Mammary microvascular endothelial cell (primary cell): ENCODE measurements at places on chromosomes 1 and 21. TPM values are rescaled to one million over a fixed set of nuclear protein-coding genes. Genes with fewer than 3 reads are reported as not detected.

IL19 gene
- not detected in 2 replicates for total RNA-seq

DENND2D gene
- 0.20 and 0.73 TPM in 2 replicates for total RNA-seq

BCAN gene
- not detected in 2 replicates for total RNA-seq

PROX1 gene
- 4.6 and 5.2 TPM in 2 replicates for total RNA-seq

RCAN1 gene
- total RNA-seq = 27.5 and 29.4 TPM in 2 replicates

CDC42 gene
- 460 and 507 TPM in 2 replicates for total RNA-seq

OR2G6 gene
- not detected in 2 replicates for total RNA-seq

TOR1AIP2 gene
- 63.7 and 76.0 TPM in 2 replicates for total RNA-seq

RIPPLY3 gene
- 0.05 TPM in 1 of 2 replicates, not detected in the other for total RNA-seq

SPATA46 gene
- total RNA-seq = not detected in 2 replicates
